A549 treated with dexamethasone at 1 μM for 4 hours (cell line): ENCODE measurements at places on chromosomes 7 and 10. TPM values are rescaled to one million over a fixed set of nuclear protein-coding genes. Genes with fewer than 3 reads are reported as not detected.

Gene RAMP3
- total RNA-seq, result not detected in 5 replicates

Gene WIPF3
- total RNA-seq, result 0.39 to 0.65 TPM (median 0.62 TPM) in 5 replicates

Gene FANK1
- total RNA-seq, result 1.9 to 3.2 TPM (median 2.4 TPM) in 5 replicates

Gene PLCE1
- total RNA-seq, result 7.0 to 10.3 TPM (median 9.7 TPM) in 5 replicates

Gene ODAD2
- total RNA-seq, result 0.05 to 0.07 TPM in 2 of 5 replicates, not detected in the others

Gene SHH
- total RNA-seq, result 0.34 to 0.61 TPM (median 0.50 TPM) in 5 replicates

Gene ZNF467
- 0.60 to 1.6 TPM (median 1.1 TPM) in 5 replicates for total RNA-seq
